ENCODE measurements at places on chromosomes 7 and 10. TPM values are rescaled to one million over a fixed set of nuclear protein-coding genes. Genes with fewer than 3 reads are reported as not detected.

- H3K4me1 ChIP-seq, result no peaks in the 10 kb centered on the region
- H3K27me3 ChIP-seq, result no peaks in the 10 kb centered on the region
- no peak for DNase-seq
- no peak overlapping the region for H3K4me3 ChIP-seq
- peaks cover 30% of the 10 kb centered on the region for H3K36me3 ChIP-seq
These were observed 129.1 kb upstream of the AMPH start for GRCh38 chr7:38760226-38760625.

DNA sequence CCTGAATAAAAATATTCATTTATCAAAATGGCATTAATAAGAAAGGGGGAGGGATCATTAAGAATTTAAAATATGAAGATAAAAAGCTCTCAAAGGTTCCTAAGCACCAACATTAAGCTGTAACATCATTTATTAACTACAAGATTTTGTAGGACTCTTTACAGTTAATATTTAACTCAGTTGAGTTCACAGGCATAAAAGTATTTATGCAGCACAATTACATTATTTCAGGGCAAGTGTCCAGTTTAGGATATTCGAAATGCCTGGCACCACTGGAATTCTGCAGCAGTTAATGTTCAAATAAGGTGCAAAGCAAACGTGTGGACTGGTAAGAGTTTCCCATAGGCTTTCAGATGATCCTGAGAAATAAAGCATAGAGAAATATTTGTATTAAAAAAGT lies 30.5 kb downstream of the NPS start:
- DNase-seq, result no peak
- H3K27me3 ChIP-seq, result peaks cover 4% of the 10 kb centered on the region

GRCh38 chr7:6186577-6186976 lies 85.8 kb downstream of the CYTH3 start:
- no peak overlapping the region for H3K4me3 ChIP-seq
- H3K27me3 ChIP-seq, result no peaks in the 10 kb centered on the region
- no peak for DNase-seq
- H3K27ac ChIP-seq, result no peak overlapping the region

- no peak overlapping the region for H3K4me3 ChIP-seq
- H3K27ac ChIP-seq, result no peak overlapping the region
- DNase-seq, result no peak
These were observed 8.8 kb upstream of the NOD1 start for GRCh38 chr7:30487371-30487770.

GRCh38 chr7:129381710-129382484 lies 52.3 kb upstream of the STRIP2 start:
- no peaks in the 10 kb centered on the region for H3K4me1 ChIP-seq
- no peak overlapping the region for H3K27ac ChIP-seq
- H3K27me3 ChIP-seq, result no peaks in the 10 kb centered on the region
- H3K36me3 ChIP-seq, result peaks cover 4% of the 10 kb centered on the region

DNA sequence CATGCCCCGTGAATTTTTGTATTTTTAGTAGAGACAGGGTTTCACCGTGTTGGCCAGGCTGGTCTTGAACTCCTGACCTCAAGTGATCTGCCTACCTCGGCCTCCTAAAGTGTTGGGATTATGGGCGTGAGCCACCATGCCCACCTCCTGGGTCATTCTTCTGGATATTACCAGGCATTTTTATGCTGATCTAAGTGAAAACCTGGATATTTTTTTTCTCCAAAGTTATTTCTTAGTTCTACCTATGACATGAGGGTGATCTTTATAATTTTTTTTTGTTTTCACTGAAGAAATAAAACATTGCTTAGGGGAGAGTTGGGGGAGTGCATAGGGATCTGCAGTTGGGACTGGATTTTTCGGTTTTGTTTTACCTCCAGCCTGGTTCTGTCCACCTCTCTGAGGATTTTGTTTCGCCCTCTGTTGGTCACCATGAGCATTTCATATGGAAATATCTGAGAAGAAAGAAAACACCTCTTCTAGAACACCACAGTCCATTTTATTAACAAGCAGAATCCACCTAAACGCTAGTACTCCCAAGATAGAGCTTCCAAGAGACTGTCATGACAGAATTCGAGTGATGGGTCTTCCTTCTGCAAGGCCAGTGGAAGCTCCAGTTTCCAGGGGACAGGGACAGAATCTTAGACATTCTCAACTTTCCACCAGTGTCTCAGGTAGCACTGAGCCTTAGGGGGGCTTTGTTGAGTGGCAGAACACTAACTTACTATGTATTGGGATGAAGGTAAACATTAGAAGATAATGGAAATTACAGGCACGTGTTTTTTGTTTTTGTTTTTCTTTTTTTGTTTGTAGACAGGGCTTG lies 33.4 kb upstream of the AFAP1L2 start:
- H3K27ac ChIP-seq, result no peak overlapping the region
- no peak for DNase-seq
- H3K27me3 ChIP-seq, result no peaks in the 10 kb centered on the region
- H3K36me3 ChIP-seq, result peaks cover 97% of the 10 kb centered on the region
- no peaks in the 10 kb centered on the region for H3K4me1 ChIP-seq
- H3K4me3 ChIP-seq, result no peak overlapping the region

Gene NKX1-2
- not detected for total RNA-seq

GRCh38 chr10:1034758-1035157 lies 9.1 kb upstream of the IDI2 start:
- H3K36me3 ChIP-seq, result peaks cover 28% of the 10 kb centered on the region
- H3K4me3 ChIP-seq, result no peak overlapping the region
- H3K27me3 ChIP-seq, result no peaks in the 10 kb centered on the region
- peaks cover 5% of the 10 kb centered on the region for H3K4me1 ChIP-seq

DNA sequence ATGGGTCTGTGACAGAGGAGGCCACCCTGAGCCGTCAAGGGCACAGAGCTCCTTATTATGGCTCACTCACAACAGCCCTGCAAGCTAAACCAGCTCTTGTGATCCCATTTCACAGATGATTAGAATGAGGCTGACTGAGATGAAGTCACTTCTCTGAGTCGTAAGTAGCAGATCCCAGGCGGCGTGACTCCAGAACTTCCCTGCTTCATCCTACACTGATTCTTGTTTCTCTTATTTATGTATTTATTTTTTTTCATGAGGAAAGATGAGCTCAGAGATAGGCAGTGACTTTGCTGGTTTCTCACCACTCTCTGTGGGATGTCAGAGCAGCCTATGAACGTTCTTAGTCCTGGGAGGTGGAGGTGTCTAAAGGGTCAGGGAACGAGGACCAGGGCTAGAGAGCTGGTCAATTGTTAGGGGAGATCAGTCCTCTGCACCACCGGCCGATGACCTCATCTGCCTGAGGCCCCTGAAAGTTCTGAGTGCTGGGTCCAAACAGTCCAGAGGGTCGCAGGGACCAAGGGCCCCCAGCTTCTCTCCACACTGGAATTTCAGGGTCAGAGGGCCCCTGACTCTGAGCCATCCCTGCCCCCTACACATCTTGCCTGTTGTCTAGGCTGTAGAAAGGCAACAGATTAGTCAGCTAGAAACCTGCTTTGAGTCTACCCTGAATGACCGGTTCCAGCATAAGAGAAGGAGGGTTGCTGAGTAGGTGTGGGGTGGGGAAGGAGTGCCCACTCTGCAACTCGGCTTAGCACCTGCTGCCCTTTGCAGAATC lies 17.9 kb downstream of the CLRN3 start:
- no peak overlapping the region for H3K27ac ChIP-seq
- no peak for DNase-seq
- H3K36me3 ChIP-seq, result no peaks in the 10 kb centered on the region
- H3K4me3 ChIP-seq, result no peak overlapping the region
- peaks cover 15% of the 10 kb centered on the region for H3K4me1 ChIP-seq

Gene DUSP5
- total RNA-seq, result 15.0 TPM

DNA sequence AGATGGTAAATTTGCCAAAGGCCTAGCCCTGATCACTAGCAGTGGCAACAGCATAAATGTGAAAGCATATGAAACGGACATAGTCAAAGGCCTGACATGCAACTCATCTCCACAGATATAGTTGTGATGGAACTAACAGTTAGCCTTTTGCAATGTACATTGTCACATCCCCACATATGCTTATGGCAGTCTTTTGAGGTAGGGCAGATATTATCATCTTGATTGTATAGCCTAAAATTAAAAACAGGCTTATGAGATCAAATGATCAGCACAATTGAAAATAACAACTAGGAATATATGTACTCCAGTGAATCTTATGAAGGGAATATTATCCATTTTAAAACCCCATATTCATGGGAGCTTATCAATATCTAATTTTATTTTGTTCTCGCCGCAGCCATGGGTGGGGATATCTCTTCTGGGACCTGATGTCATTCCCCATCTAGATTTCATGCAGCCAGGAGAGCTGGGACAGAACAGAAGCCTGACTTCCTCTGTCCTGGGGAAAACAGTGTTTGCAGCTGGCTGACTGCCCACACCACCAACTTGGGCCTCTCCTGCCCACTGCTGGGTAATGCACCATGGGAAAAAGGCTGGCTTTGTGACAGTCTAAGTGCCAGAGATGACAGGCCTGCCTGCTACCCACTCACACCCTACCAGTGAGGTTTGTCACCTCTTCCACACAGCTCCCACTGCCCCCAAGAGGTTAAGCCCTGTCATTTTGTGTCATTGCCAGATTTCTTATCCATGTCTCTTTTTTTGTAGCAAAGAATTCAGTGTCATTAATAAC lies 180.2 kb upstream of the FZD1 start:
- peaks cover 46% of the 10 kb centered on the region for H3K4me1 ChIP-seq
- H3K36me3 ChIP-seq, result no peaks in the 10 kb centered on the region
- DNase-seq, result peak; percentile 57
- H3K27me3 ChIP-seq, result no peaks in the 10 kb centered on the region

DNA sequence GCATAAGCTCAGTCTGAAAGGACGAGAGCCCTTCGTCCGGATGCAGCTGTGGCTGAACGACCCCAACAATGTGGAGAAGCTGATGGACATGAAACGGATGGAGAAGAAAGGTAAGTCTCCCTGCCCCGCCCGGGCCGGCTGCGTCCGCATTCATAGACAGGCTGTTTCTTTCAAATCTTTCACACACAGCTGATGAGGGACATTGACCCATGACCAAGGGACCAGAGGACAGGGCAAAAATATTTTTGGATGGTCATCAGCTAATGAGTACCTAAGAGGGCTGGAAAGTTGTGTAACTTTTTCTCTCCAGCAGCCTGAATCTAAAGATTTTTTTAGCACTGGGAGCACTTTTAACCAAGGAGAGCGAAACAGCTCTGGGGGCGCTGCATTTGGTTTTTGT lies 52.5 kb upstream of the SH2B2 start:
- no peak for DNase-seq
- H3K4me3 ChIP-seq, result no peak overlapping the region
- H3K4me1 ChIP-seq, result peaks cover 13% of the 10 kb centered on the region

Gene COL26A1
- total RNA-seq, result not detected

DNA sequence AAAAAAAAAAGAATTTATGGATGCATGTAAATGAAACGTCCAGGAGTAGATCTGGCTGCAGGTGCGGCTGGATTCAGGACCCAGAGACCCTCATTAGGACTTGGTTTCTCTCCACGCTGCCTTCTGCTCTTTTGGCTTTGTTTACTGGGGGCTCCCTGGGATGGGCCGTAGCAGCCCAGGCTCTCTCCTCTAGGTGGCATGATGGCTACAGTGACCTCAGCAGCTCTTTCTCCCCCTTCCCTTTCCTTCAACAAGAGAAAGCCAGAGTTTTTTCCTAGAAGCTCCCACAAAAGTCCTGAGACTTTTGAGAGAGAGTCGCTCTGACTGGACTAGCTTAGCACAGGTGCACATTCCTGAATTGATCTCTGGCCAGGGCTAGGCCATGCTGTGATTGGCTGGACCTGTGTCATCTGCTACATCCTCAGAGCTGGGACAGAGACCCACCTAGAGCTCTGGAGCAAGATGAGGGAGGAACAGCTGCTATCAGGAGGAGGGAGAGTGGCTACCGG lies 67.8 kb upstream of the PDCD4 start:
- H3K27ac ChIP-seq, result peak overlapping the region; percentile 62
- H3K4me1 ChIP-seq, result peaks cover 62% of the 10 kb centered on the region
- H3K36me3 ChIP-seq, result peaks cover 9% of the 10 kb centered on the region
- no peaks in the 10 kb centered on the region for H3K27me3 ChIP-seq

GRCh38 chr7:27123477-27124053 lies 7.0 kb downstream of the HOXA4 start:
- no peaks in the 10 kb centered on the region for H3K36me3 ChIP-seq
- H3K4me1 ChIP-seq, result no peaks in the 10 kb centered on the region
- H3K4me3 ChIP-seq, result no peak overlapping the region
- no peak overlapping the region for H3K27ac ChIP-seq
- DNase-seq, result no peak

Gene OGDHL
- 4.5 TPM for total RNA-seq

DNA sequence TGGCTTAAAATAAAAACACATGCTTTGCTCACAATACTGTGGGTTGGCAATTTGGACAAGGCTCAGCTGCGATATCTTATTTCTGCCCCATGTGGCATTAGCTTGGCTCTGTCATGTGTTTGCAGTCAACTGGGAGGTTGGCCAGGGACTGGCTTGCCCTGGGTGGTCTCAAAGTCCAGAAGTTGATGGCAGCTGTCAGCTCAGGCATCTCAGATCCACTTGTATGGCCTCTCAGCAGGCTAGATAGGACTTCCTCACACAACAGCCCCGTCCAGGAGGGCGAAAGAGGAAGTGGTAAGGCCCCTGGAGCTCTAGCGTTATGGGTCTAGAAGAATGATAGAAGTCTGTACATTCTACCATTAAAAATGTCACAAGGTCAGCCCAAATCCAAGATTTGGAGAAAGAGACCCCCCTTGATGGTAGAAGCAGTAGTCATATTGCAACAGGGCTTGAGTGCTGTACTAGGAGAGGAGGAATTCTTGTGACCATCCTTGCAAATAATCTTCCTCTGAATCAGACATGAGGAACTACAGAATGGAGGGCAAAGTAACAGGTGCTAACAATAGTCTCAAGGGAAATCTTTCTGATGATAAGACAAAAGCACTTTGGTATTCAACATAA lies 166.2 kb downstream of the FAM107B start:
- H3K4me3 ChIP-seq, result no peak overlapping the region
- no peaks in the 10 kb centered on the region for H3K36me3 ChIP-seq
- H3K4me1 ChIP-seq, result peaks cover 11% of the 10 kb centered on the region
- H3K27ac ChIP-seq, result no peak overlapping the region

GRCh38 chr10:109737009-109737408 lies 186.3 kb downstream of the XPNPEP1 start:
- no peak overlapping the region for H3K27ac ChIP-seq
- no peaks in the 10 kb centered on the region for H3K27me3 ChIP-seq

GRCh38 chr10:96743988-96744585 lies 23.8 kb upstream of the PIK3AP1 start:
- H3K4me1 ChIP-seq, result no peaks in the 10 kb centered on the region
- no peaks in the 10 kb centered on the region for H3K36me3 ChIP-seq
- no peak for DNase-seq
- H3K4me3 ChIP-seq, result no peak overlapping the region
- no peak overlapping the region for H3K27ac ChIP-seq

Gene NME8
- total RNA-seq, result not detected

- no peak overlapping the region for H3K4me3 ChIP-seq
- DNase-seq, result no peak
- peaks cover 4% of the 10 kb centered on the region for H3K4me1 ChIP-seq
- no peak overlapping the region for H3K27ac ChIP-seq
- H3K36me3 ChIP-seq, result no peaks in the 10 kb centered on the region
These were observed 79.6 kb downstream of the OR13A1 start for GRCh38 chr10:45235798-45236220.

Gene SFTPA1
- total RNA-seq, result not detected

- no peak for DNase-seq
- H3K36me3 ChIP-seq, result peaks cover 5% of the 10 kb centered on the region
- H3K4me3 ChIP-seq, result no peak overlapping the region
- peaks cover 69% of the 10 kb centered on the region for H3K4me1 ChIP-seq
- no peak overlapping the region for H3K27ac ChIP-seq
These were observed 10.7 kb downstream of the MTPN start for GRCh38 chr7:135966341-135967043.

GRCh38 chr7:37449621-37450020 lies 957 bp upstream of the ELMO1 start:
- H3K4me1 ChIP-seq, result peaks cover 33% of the 10 kb centered on the region
- H3K4me3 ChIP-seq, result peak overlapping the region; percentile 88
